Lower lobe of right lung (tissue), 2 donors: ENCODE measurements at places on chromosomes 5 and 9. TPM values are rescaled to one million over a fixed set of nuclear protein-coding genes. Genes with fewer than 3 reads are reported as not detected.

Gene XPA
- total RNA-seq: 11.3 TPM

Gene SLC25A25
- 27.3 TPM for total RNA-seq

Gene BNC2
- total RNA-seq: 15.0 TPM

Gene HABP4
- total RNA-seq: 9.8 TPM

Gene GRXCR2
- total RNA-seq: not detected

Gene TESK1
- 44.0 TPM for total RNA-seq

Gene C1QTNF2
- 1.6 TPM for total RNA-seq

Gene GOLGA1
- 24.6 TPM for total RNA-seq

Gene FCN2
- total RNA-seq: not detected

Gene SLC27A6
- 0.15 TPM for total RNA-seq
